ENCODE measurements at places on chromosomes 11 and 22. TPM values are rescaled to one million over a fixed set of nuclear protein-coding genes. Genes with fewer than 3 reads are reported as not detected.

The RAG2 gene
- not detected for polyA plus RNA-seq

The IFITM10 gene
- polyA plus RNA-seq = not detected

The TMEM191C gene
- polyA plus RNA-seq = 1.4 TPM

The DLG2 gene
- 2.4 TPM for polyA plus RNA-seq

The MARK2 gene
- polyA plus RNA-seq = 31.0 TPM

The LYVE1 gene
- polyA plus RNA-seq = 0.29 TPM

The SHANK2 gene
- polyA plus RNA-seq = not detected
